NCI-H1436 (cell line): ENCODE measurements at places on chromosomes 1 and 21.

GRCh38 chr1:204592246-204592948 is 76.2 kb downstream of the MDM4 start:
- DNase-seq: no peak

DNA sequence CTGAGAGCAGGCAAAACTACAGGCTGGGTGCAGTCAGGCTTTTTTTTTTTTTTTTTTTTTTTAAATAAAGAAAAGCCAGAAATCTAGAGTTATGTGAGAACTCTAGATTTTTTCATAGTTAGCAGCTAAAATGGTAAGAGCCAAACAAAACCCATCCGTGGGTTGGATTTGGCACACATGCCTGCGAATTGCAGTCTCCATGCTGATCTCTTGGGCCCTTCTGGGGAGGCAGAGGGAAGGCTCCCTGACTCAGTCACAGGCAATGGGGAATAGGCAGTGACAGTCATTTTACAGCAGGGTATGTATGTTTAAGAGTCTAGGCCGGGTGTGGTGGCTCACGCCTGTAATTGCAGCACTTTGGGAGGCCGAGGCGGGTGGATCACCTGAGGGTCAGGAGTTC is 2.6 kb downstream of the TXLNA start:
- no peak for DNase-seq

DNA sequence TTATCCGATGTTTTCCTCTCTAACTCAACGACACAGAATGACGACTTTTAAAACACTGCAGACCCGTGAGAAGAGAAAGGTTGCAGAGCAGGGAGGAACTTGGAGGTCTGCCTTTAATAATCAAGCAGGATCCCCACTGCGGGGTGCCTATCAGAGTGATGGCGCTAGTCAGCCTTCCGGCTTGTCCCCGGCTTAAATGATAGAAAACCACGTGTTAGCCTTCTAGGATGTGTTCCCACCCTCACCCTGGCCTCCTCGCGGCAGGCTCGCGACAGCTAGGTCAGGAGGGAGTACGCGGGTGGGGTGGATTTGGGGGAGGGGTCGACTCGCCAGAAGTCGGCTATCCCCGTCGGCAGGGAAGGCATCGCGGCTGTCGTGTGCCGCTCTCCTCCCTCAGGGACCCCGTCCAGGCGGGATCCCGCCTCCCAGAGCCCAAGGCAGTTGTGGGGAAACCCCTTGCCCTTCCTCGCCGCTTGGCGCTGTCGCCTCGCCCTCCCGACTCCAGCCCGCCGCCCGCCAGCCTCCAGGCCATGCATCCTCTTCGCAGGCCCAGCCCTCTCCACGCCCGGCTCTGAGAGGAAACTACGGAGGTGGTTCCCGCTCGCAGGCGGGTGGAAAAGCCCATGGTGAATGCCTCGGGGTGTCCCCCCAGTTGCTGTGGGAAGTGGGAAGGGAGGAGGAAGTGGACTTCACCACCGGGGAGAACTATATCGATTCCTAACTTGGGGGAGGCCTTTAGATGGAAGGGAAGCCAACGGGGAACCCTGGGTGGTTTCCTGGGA is 1.1 kb upstream of the SMG7 start:
- peak; percentile 77 for DNase-seq

DNA sequence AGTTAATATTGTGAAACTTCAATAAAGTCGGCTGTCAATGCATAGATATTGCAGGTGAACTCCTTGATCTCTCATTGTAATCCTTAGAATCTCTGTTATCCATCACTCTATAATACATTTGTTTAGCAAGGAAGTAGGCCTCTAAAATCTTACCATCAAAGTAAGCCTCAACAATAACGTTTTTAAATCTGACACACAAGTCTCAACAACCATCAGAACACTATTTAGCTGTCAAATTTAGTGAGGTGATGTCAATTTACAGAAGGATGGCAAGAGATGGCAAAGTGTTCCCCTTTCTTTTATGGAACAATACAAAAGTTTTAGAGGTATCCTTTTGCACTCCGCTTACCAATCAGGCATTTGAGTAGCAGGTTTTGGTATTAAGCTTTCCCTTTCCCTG is 67.6 kb downstream of the RWDD3 start:
- no peak for DNase-seq

GRCh38 chr1:172671591-172671990 is 12.7 kb downstream of the FASLG start:
- no peak for DNase-seq

GRCh38 chr1:223189903-223190724 is 47.1 kb upstream of the TLR5 start:
- DNase-seq: no peak

- no peak for DNase-seq
These were observed 2.1 kb upstream of the CD58 start for GRCh38 chr1:116572771-116573430.

DNA sequence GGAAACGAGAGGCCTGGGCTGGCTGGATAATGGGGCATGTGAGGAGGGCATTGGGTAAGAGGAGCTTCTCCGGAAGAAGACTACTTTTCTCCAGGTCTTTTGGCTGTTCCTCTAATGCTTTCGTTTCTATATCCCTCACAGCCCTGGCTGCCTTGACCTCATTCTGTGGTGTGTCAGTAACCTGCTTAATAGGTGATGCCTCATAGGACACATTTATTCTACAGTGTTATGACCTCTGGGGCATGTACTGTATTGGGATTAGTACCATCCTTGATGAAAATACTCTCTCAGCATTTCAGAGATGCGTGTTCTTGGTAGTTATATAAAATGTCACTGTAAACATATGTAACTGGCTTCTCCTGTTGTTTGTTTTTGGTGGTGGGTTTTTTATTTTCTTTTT is 40.1 kb downstream of the PGM1 start:
- no peak for DNase-seq

- no peak for DNase-seq
These were observed 505.2 kb downstream of the NEGR1 start for GRCh38 chr1:71777094-71777493.

GRCh38 chr1:147218606-147219005 is 6.5 kb downstream of the FMO5 start:
- no peak for DNase-seq

DNA sequence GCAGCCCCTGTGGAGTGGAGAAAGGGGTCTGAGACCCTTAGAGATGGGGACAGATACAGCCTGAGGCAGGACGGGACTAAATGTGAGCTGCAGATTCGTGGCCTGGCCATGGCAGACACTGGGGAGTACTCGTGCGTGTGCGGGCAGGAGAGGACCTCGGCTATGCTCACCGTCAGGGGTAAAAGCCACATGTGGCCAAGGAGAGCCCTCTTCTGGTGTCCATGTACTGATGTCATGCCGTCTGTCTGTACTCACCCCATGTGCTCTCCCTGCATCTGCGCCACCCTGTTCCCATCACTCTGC is 84.7 kb downstream of the OBSCN start:
- no peak for DNase-seq

DNA sequence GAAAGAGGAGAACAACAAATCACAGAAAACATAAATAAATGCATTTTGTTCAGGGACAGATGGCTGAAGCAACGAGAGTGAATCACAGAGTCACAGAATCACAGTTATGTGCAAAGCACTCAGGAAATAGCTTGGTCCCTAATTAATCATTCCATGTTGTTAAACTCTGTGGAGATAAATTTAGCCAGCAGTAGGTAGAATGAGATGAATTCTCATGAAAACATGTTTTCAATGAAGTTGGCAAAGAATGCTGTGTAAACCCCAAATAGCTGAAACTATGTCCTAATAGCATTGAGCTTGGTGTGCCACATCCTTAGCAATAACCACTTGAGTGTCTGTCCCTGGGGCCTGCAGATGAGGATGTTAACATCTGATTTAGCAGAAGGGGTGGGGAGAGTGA is 20.4 kb downstream of the LEPR start:
- no peak for DNase-seq

DNA sequence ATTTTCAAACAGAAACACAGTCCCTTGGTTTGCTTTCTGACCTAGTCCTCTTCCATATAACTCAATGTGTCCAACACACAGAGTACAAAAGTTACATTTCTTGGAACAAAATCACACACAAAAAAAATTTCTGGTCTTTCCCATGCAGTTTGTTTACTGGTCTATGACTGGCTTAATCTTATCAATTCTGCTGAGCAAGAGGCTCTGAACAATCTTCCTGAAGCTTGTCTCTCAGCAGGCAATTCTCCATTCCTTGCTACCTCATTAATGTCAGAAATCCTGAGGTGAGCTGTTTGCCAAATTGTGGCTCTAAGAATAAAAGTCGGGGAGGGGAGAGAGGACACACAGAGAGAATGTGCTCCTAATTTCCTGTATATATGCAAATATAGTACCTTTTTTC is 423.6 kb downstream of the HLX start:
- no peak for DNase-seq

- DNase-seq: no peak
These were observed 465.8 kb downstream of the DSCAM start for GRCh38 chr21:40381111-40381510.

- no peak for DNase-seq
These were observed 101.1 kb upstream of the JUN start for GRCh38 chr1:58884706-58885661.

DNA sequence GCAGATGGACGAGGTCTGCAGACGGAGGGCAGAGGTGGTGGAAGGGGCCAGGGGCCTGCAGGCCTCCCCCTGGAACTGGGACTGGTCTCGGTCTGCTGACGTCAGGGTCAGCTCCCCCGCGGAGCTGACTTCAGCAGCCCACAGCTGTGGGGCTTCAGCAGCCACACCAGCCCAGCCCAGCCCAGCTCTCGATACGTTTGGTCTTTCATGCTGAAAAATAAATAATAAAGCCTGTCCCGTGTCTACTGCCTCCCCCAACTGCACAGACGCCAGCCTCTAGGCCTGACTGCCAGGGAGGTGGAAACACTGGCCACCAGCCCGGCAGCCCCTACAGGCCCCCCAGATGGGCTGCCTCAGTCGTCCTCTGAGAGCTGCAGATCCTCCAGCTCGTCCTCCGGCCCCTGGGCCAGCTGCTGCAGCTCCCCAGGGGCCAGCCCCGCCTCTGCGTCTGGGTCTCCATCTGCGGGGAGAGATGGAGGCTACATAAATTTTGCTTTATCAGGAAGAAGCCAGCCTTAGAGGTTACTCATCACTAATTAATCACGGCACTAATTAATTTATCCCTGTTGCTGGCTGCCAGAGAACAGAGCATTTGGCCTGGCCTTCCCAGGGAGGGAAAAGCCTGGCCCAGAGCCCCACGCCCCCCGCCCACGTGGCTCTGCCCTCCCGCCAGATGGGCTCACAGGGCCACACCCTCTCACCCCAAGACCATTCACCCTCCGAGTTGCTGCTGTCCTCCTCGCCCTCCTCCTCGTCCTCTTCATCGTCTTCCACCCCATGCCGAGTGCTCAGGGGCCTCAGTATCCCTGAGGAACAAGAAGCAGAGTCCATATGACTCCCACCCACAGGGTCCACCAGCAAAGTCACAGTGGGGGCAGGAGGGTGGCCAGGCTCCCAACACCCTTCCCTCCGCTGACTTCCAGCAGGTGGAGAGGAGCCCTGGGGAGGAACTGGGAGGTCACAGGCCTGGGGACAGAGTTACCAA is 14.4 kb downstream of the NOC2L start:
- no peak for DNase-seq

- DNase-seq: no peak
These were observed 865 bp upstream of the PTPN22 start for GRCh38 chr1:113872219-113872935.

DNA sequence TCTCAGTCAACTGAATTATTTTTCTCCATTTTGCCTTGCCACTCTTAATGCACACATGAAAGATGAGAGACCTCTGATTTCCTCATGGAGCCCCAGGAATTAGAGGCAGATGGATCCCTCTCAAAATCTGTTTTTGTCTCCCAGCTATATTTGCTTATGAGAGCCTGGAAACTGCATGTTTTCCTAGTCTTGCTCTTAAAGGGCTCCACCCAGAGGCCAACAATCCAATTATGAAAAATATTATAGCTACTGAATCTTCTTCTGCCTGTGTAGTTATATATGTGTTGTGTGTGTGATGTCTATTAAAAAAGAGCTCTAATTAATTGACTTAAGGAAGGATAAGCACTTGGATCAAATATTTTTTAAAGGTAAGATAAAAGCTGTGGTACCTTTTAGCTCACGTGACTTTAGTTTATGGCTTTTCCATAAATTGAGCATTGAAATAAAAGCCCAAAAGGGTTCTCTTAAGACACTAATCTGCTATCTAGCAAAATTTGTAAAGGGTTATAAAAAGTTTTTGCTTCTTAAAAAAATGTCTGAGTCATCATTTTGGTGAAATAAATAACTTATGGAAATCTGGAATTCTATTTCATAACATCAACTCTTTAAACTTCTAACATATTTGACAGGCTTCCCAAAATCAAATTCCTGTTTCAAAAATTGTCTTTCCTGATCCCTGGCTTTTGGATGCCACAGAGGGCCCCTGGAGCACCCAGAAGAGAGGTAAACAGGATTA is 31.2 kb upstream of the TSPEAR start:
- peak; percentile 62 for DNase-seq

DNA sequence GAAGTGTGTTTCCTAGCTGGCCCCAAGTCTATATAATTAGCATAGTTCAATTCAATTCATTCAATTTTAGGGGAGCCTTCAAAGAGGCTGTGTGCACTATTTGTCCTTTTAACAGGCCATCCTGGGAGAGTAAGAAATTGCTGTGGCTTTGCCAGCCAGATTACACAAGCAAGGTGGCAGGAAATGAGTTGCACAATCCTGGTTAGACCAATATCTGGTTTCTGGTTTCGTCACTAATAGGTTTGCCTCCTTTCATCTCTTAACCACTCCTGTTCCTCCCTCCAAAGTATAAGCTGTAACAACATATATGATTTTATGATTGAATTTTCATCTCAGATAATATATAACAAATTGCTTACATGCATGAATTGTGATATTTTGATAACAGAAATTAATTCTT is 84.1 kb upstream of the NEGR1 start:
- DNase-seq: peak; percentile 13

GRCh38 chr1:156838972-156839371 is 19.9 kb downstream of the INSRR start:
- DNase-seq: no peak

GRCh38 chr1:32411261-32411660 is 17.0 kb upstream of the BSDC1 start:
- no peak for DNase-seq

DNA sequence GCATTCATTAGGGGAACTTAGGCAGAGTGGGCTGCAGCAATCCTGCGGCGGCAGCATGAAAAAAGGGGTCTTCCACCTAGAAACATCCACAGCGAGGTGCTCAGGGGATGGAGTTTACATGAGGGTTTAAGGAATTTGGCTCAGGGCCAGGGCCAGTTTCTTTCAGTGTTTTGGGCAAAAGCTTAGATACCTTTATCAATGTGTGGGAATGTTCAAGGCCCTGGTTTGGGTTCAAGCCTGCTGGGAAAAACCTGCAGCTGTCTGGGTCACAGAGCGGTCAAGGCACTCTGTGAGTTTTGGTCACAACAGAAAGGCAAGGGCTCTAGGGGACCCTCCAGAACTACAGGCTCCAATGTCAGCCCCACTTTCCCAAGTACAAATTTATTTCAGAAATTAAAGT is 230.3 kb downstream of the DISC1 start:
- DNase-seq: no peak
